ENCODE measurements at places on chromosomes 1 and 21. TPM values are rescaled to one million over a fixed set of nuclear protein-coding genes. Genes with fewer than 3 reads are reported as not detected.

DNA sequence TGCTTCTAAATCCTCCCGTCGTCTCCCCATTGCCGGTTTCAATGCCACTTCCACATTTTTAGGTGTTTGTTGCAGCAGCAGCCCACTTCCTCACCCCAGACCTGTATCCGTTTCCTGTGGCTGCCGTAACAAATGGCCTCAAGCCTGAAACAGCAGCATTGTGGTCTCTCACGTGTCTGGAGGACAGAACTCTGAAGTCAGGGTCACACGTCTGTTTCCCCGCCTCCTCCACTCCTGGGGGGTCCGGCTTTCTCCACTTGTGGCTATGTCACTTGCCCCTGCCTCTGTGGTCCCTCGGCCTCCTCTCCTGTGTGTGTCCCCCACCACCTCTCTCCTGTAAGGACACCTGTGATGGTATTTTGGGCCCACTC, 21.8 kb downstream of the TRPM2 start:
- DNase-seq: no peak

DNA sequence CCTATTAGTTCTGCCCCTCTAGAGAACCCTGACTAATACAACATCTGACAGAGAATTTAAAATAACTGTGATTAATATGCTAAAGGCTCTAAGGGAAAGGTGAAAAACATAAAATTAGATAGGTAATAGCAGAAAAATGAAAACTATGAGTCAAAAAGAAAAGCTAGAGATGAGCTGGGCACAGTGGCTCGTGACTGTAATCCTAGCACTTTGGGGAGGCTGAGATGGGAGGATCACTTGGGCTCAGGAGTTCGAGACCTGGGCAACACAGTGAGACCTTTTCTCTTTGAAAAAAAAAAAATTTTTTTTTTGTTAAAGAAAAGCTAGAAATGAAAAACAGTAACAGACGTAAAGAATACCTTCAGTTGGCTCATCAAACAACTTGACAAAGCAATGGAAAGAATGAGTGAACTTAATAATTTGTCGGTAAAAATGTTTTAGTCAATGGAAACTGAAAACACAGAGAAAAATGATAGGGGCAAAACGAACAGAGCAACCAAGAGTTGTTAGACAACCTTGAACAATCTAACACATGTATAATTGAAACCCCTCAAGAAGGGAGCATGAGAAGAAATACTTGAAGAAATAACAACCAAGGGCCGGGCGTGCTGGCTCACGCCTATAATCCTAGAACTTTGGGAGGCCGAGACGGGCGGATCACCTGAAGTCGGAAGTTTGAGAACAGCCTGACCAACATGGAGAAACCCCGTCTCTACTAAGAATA, 132.9 kb upstream of the GFI1 start:
- DNase-seq: no peak

DNA sequence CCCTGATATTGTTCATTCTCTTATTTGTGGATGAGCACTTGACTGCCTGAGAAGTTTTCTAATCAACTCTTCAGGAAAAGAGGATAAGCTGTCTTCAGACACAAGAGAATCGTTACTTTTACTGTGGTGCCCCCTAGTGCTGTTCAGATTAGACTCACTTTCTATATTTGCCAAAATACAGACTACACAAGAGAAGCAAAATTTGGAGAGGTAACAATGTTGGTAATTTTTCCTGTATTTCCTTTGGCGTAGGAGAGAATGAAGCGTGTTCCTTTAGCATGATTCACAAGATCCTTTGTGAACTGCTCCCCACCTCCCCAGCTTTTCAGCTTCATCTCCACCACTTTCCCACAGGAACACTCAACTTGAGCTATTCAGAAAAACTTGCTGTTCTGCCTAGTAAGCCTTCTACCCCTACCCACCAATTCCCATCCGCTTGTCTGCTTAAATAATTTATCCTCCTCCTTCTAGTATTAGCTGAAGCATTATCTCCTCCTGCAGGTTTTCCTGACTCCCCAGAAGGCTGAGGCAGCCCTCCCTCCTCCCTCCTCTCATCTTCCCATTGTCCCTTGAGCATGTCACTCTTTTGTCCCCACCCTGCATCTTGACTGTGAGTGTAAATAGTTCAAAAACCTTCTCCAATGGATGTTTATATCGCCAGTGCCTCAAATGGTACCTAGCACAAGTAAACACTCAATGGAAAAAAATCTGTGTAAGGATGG, 4.5 kb downstream of the TNFSF4 start:
- DNase-seq: peak; percentile 72

DNA sequence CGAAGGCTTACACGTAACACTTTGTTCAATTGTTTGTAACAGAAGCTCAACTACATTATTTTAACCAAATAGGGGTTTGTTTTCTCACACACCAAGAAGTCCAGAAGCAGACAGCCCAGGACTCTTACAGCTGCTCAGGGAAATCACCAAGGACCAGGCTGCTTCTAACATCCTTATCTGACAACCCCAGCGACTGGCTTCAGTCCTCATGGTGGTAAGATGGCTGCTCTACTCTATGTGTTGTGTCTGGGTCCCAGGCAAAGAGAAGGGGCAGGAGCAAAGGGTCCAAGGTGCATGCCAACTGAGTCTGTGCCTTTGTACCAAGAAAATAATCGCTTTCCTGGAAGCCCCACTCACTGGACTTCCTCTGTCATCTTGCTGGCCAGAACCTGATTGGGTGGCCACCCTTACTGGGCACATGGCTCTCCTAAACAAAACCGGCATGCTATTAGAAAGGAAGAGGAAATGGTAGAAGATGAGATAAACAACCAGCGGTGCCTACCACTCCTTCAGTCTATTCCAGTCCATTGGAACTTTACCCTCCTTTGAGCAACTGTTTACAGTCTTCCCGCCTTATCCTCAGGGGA, 34.1 kb upstream of the LRRC8D start:
- no peak for DNase-seq

GRCh38 chr1:232899268-232899667, 51.1 kb upstream of the NTPCR start:
- no peak for DNase-seq

- DNase-seq: peak; percentile 82
Observed at GRCh38 chr1:200290010-200290685, 119.7 kb downstream of the ZNF281 start.

DNA sequence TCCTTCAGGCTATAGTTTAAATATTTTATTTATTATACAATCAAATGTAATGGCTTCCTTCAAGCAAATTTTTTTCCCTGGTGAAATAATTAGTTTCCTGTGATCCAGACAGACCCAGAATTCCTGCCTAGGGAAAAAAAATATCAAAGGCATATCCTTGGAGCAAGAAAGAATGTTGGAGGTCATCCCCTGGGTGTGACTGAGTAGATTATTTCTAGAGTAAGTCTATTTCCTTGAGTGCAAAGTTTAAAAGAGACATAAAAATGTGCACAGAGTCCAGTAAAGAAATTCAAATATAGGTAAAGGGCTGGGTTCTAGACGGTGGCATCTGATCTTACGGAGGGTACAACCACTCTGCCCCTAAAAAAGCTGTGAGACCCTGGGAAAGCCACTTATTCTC, 32.2 kb upstream of the SAMD13 start:
- no peak for DNase-seq

DNA sequence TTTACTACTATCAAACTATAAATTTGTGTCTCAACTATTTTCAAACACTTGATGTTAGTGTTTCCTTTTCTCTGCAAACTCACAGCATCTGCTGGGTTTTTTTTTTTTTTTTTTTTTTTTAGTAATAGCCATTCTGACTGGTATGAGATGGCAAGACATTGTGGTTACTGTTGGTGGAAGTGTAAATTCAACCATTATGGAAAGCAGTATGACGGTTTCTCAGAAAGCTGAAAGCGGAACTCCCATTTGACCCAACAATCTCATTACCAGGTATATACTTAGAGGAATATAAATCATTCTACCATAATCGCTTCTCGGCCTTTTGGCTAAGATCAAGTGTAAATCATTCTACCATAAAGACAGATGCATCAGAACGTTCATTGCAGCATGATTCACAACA, 608.3 kb upstream of the ZP4 start:
- no peak for DNase-seq

- no peak for DNase-seq
Observed at GRCh38 chr1:117596023-117596720, 9.7 kb upstream of the TENT5C start.

DNA sequence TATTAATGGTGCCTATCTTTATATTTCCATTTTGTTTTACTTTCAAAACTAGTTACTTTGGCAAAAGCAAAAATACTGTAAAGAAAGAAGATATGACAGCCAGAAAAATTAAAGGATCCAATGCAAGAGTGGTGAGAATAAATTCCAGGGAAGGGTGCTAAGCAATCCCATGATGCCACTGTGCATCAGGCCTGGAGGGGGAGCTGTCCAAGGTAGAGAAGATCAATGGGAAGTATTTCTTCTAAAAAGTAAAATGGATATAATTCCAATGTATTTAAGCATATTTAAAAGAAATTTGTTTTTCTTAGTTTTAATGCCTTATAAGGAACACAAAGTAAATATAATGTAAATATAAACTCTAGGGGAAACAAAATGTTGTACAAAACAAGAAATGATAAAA, 1382.2 kb upstream of the B3GALT2 start:
- peak; percentile 28 for DNase-seq

- no peak for DNase-seq
Observed at GRCh38 chr1:30462826-30463425, 260.5 kb downstream of the MATN1 start.

DNA sequence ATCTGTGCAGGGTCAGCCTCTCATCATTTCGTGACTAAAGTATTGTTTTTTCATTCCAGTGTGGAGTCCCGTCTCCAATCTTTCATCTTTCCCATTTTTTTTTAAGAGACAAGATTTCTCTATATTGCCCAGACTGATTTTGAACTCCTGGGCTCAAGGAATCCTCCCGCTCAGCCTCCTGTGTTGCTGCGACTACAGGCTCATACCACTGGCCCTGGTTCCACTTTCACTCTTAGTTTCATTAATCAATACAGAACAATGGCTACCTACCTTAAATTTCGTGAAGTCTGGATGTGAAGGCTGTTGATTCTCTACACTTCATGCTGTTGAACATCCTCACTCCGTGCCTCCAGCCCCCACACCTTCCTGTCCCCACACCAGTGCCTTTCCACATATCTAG, 97.7 kb upstream of the GREM2 start:
- DNase-seq: no peak

DNA sequence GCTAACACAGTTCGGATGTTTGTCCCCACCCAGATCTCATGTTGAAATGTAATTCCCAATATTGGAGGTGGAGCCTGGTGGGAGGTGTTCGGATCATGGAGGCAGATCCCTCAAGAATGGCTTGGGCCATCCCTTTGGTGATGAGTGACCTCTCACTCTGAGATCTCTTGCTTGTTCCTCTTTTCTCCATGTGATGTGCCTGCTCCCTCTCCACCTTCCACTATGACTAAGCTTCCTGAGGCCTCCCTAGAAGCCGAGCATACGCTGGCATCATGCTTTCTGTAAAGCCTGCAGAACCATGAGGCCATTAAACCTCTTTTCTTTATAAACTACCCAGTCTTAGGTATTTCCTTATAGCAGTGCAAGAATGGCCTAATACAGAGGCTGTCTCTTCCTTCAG, 8.1 kb upstream of the PLA2G5 start:
- DNase-seq: no peak

GRCh38 chr1:53957194-53957818, 11.2 kb downstream of the LRRC42 start:
- peak; percentile 22 for DNase-seq

DNA sequence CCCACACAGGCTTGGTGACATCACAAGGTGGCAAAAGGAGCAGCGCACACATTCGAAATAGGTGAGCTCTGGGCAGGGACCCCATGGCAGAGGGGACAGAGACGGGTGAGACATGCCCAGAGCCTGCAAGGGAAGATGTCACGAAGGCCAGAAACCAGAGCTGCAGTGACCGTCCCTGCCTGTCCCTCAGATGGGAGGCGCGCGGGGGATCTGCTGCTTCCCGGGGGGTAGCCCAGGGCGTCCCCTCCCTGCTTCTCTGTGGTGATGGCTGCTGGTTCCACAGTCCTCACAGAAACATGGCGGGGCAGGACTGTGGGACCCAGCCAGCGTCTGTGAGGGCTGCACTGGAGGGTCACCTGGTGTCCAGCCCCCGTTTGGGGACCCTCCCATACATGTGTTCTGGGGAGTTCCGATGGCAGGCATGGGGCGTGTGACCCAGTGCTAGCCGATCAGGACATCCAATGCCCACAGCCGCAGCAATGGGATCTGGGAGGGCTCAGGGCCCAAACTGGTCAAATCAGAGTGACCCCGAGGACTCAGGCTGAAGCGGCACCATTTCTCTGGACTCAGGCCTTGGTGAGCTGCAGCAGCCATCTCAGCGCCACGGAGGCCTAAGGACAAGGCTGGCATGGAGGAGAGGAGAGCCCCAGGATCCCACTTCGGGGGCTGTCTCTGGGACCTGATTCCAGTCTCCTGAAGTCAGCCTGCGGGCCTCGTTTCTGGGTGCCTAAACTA, 20.7 kb upstream of the SPSB1 start:
- no peak for DNase-seq

- no peak for DNase-seq
Observed at GRCh38 chr1:64135462-64136223, 67.8 kb upstream of the UBE2U start.

DNA sequence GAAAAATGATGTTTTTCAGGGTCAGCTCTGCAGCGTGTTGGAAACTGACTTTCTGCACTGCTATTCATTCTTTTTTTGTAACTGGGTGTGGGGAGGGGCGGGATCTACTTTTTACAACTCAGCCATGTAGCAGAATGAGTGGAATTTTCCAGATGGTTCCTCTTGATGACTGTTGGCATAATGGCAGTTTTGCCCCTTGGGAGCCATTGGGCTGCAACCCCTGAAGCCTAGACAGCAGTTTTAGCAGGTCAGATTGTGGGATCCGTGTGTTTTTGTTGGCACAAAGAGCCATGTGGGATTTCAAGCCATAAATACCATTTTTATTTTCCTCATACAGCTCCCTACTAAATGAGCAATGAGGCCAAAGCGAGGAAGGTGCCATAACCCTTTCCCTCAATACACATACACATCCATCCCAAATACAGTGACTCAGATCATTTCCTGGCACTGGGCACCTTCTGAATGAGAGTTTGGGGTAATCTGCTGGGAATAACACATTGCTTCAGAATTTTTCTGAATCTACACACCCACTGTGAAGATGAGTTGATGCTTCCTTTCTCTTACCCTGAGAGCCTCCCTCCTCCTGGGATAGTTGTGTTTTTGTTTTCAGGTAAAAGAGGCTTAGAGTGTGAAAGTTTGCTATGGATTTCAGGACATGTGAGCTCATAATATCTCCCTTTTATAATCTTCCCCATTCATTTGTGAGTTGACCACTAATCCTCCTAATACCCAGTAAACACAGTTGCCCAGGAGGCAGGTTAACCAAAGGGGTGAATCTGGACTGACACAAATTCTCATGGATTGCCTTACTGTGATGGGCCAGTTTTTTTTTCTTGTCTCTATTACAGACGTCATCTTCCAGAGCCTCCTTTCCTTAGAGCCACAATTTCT, 13.1 kb downstream of the S100A10 start:
- no peak for DNase-seq

- no peak for DNase-seq
Observed at GRCh38 chr1:243508303-243508713, 252.5 kb downstream of the SDCCAG8 start.

Gene EPS8L3
- total RNA-seq: not detected

Gene PRELP
- total RNA-seq: 0.03 TPM

Gene PLA2G4A
- 3.8 TPM for total RNA-seq

Gene RBM11
- total RNA-seq: 8.3 TPM

Gene CYP2J2
- 1.5 TPM for total RNA-seq

Gene OR10Z1
- total RNA-seq: not detected

Gene TBX19
- 0.82 TPM for total RNA-seq
